NCI-H1105 treated with DMSO at 0.1 percent for 48 hours (cell line): ENCODE measurements at places on chromosomes 3 and 15.
A peak's percentile ranks its signal among the peaks of the same experiment; 100 is the strongest.

- DNase-seq = peak; percentile 17
These were observed 641 bp downstream of the ACVR2B start for GRCh38 chr3:38454178-38454883.

DNA sequence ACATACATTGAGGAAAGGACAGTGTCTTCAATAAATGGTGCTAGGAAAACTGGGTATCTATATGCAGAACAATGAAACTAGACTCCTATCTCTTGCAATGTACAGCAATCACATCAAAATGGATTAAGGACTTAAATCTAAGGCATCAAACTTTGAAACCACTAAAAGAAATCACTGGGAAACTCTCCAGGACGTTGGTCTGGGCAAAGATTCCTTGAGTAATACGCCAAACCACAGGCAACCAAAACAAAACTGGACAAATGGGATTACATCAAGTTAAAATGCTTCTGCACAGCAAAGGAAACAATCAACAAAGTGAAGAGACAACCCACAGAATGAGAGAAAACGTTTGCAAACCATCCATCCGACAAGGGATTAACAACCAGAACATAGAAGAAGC lies 14.5 kb downstream of the LAMP3 start:
- DNase-seq = no peak

DNA sequence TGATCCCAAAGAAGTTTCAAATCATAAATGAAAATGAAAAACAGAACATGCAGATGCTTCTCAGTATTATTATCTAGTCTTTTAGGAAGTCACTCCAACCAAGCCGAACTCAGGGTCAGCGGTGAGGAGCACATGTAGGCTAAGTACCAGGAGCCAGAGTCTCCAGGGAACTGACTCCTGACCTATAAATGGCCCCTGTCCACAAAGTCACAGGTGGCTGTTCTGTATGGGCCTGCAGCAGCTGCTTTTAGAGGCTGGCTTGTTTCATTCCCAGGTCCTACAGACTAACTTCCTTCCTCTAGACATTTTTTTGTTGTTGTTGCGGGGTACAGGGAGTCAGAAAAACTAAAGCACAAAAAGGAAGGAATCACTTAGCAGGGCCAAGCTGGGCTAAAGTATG lies 54.6 kb downstream of the DAPK2 start:
- DNase-seq = no peak

- peak; percentile 66 for DNase-seq
These were observed 916 bp downstream of the IDH3A start for GRCh38 chr15:78149805-78150751.

DNA sequence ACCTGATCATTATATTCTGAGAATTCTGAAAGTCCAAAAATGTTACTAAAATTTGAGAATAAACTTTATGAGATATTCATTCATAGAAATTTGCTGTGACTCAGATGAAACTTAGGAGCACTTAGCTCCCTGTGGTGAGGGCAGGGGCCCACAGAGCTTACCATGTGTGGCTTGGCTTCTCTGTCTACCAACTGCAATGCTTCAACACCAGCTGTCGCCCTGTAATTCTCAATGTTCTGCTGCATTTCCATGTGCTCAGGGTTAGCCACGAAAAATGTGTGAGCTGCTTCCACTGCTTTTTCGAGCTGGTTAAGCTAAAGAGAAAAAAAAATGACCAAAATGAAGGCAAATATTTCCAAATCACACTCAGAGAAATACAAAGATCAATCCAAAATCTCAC lies 125.6 kb downstream of the P3H2 start:
- DNase-seq = no peak

DNA sequence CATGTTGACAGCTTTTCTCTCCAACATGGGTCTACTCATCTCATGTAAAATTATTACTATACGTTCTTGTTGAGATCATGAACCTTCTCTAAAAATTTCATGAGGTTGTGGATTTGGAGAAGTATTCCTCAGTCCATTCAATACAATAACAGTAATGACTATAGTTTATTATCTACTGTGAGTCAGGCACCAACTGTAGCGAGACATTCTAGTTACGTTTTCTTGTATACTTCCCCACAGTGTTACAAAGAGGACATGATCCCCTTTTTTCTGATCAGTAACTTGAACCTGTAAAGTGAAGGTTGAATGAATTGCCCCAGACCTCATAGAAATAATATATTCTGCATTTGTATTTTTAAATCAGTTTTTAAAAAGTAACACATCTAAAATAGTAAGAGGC lies 76.4 kb downstream of the AKAP13 start:
- DNase-seq = no peak

- DNase-seq = no peak
These were observed 318.5 kb upstream of the ARPP21 start for GRCh38 chr3:35320646-35321407.

GRCh38 chr3:15645246-15645645 lies 43.7 kb downstream of the BTD start:
- DNase-seq = no peak

DNA sequence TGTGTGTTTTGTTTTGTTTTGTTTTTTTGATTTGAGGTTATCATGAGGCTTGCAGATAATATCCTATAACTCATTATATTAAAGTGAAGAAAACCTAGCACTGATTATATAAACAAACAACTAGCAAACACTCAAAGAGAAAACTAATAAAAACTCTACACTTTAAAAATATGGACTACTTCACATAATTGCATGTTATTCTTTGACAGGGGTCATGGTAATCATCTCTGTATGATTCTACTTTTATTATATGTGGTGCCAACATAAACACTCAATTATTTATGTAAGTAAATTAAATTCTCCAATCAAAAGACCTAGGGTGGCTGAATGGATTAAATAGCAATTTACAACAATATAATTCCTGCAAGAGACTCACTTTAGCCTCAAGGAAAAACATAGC lies 44.6 kb upstream of the P3H2 start:
- DNase-seq = peak; percentile 91

GRCh38 chr15:32908135-32908801 lies 190.5 kb downstream of the GREM1 start:
- no peak for DNase-seq

- DNase-seq = no peak
These were observed 153.2 kb upstream of the MEF2A start for GRCh38 chr15:99412626-99413025.

- no peak for DNase-seq
These were observed 7.0 kb upstream of the UBE2Q2 start for GRCh38 chr15:75835990-75836958.

GRCh38 chr15:82136120-82136519 lies 90.3 kb upstream of the MEX3B start:
- no peak for DNase-seq

DNA sequence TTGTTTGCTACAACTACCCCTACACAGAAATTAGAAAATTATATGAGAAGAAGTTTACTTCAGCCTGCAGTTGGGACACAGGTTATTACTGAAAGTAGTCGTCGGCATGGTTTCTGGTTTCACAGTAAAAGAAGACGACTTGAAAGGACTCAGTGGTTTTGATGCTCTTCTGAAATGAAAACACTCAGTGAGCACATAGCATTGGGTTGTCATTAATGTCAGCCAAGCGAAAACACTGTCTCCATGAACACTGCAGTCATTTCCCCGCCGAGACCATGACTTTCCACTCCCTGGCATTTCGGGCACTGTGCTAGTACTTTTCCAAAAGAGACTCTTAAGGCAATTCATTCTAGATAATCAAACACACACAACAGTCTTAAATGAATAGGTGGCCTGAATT lies 69.2 kb upstream of the ICE2 start:
- no peak for DNase-seq

GRCh38 chr3:62046326-62046725 lies 327.0 kb downstream of the FEZF2 start:
- no peak for DNase-seq

- no peak for DNase-seq
These were observed 2.5 kb downstream of the DNAJB8 start for GRCh38 chr3:128464188-128464587.

DNA sequence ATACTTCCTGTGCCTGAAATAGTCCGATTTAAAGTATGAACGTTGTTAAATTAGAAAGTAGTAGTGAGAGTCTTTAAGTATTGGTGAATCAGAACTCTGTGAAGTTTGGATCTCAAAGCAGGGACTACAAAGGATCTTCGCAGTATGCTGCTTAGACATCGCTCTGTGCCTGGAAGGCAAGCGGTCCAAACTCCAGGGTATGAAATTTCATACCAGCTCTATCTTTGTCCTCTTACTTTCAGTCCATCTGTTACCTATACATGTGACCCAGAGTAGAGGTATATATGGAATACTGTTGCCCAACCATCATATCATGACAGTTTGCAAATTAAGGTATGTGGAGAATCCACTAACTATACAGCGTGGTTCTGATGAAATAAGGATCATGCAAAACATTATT lies 34.5 kb downstream of the VPS8 start:
- DNase-seq = no peak

DNA sequence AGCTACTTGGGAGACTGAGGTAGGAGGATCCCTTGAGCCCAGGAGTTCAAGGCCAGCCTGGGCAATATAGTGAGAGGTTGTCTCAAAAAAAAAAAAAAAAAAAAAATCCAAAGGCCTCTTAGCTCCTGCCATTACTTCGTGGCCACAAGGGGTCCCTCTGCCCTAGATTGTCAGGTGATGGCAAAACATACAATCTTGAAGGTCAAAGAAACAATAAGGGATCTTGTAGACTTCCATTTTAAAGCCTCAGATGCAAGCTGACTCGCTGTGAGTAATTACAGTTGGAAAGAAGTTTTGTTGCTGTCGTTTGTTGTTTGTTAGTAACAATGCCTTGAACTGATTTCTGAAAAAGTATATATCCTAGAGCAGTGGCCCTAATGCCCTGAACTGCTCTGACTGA lies 55.9 kb upstream of the PLCL2 start:
- DNase-seq = no peak

DNA sequence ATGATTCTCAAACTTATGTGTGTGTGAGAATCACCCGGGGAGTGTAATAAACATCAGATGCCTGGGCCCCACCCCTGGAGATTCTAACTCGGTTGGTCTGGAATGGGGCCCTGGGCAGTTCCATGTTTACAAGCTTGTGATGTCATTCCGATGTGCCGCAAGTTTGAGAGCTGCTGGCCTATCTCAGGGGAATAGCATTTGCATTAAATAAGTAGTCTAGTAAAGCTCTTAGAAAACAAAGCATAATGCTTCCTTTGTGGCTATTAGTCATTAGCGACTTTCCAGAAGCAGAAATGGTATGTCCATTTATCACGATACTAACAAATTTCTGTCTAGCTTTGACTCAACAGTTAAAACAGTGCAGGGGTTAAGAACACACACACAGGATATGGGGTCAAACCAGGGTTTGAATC lies 20.9 kb downstream of the PGBD4 start:
- DNase-seq = no peak

DNA sequence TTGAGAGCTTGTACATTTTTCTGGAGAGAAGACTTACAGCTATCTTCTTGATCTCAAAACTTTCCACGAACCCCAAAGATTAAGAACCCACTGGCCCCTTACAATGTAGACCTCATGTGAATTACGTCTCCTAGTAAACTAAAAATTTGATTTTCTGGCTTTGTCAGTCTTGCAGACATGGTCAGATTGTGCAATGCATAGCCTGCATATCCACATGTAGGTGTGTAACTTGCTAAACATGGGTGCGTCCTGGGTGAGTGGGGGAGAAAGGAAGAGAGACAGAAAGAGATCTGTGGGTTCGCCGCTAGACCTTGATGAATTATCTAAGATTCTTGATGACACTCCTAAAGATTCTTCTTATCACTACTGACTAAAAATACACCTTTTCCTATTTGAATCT lies 561.2 kb upstream of the MDFIC2 start:
- no peak for DNase-seq

GRCh38 chr15:95843241-95843910 lies 487.1 kb upstream of the NR2F2 start:
- DNase-seq = no peak

DNA sequence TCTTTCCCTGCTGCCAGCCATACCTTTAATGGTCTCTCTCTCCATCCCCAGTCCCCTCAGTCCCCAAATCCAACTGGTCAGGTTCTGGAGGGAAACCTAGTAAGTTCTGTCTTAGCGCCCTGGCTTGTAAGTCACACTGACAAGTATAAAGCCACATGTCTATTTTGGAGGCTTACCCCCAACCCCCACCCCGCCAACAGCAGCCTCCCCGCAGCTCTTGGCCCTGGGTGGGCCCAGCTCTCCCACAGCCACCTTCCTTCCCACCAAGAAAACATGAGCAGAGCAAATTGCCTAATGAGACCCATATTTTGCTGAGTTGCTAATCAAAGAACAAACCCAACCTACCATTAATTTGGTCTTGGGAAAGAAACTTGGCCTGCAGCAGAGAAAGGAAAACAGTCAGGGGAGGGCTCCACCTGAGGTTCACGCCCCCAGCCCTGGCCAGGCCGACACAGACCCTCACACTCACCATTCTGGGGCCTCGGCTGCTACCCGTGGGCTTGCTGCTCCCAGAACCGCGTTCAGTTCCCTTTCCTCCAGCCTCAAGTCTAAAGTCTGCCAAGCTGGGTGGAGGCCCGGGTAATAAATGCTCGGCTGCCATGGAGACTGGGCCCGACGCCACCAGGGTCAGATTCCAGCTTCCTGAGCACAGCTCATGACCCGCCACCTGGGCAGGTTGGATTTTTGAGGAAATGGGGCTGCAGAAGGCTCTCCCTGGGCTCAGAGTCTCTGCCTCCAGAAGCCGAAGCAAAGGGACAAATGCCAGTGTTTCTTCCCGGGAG lies at the start of gene CALML4:
TSS of gene CALML4 (minus strand) at position 557 of the 782 bp plus-strand sequence. CDS start at position 472, 85 bp downstream.
- peak; percentile 68 for DNase-seq

DNA sequence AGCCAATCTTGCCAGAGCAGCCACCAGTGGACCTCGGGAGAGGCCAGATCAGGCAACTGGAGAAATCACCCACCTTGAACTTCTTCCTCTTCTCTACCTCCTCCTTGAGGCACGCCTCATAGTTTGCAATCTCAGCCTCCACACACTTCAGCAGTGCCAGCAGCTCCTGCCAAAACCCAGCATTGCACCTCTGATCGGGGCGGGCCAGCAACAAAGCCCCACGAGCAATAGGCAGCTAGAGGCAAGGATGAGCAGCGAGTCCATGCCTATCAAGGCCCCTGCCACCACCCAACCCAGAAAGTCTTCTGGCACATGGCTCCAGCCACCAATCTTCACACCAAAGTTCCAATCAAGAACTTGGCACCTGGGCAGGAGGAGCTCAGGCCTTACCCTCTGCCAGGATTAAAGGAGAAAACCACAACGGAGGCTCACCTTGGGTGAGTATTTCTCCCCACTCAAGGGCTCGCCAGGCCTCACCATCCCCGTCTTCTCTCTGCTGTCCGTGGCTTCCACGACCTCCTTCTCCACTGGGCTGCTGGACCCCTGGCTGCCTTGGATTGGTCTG lies 42.1 kb downstream of the SEMA3G start:
- DNase-seq = no peak

DNA sequence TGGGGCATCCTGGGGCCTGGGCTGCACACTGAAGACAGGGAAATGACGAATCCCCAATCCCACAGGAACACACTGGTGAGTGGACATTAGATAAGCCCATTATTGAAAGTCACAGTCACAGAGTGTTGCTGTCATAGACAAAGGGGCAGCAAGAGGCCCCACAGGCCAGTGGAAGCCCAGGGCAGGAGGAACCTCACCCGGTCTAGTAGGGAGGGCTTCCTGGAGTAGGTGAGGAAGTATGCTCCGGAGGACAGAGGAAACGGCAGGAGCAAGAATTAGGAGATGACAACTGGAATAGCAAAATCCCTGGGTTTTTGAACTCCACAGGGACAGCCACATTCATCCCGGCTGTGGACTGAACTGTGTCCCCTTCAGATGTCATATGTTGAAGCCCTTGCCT lies 101.2 kb downstream of the TPRA1 start:
- DNase-seq = no peak

GRCh38 chr3:39358333-39358732 lies 24.8 kb upstream of the SLC25A38 start:
- no peak for DNase-seq

- peak; percentile 85 for DNase-seq
These were observed at the start of gene SYNM for GRCh38 chr15:99104788-99105513. TSS of gene SYNM (plus strand) at chr15:99105080. CDS start at chr15:99105200, 120 bp downstream.
